ENCODE measurements at places on chromosomes 12 and 14. TPM values are rescaled to one million over a fixed set of nuclear protein-coding genes. Genes with fewer than 3 reads are reported as not detected.

GNB3 gene
- 0.43 TPM for total RNA-seq

AVPR1A gene
- not detected for total RNA-seq

FZD10 gene
- not detected for total RNA-seq

SLC8A3 gene
- total RNA-seq, result not detected

TIMELESS gene
- 22.6 TPM for total RNA-seq

NKX2-1 gene
- total RNA-seq, result not detected

GALNT16 gene
- 3.8 TPM for total RNA-seq

MDGA2 gene
- total RNA-seq, result not detected

NUDT14 gene
- 18.7 TPM for total RNA-seq

GYS2 gene
- total RNA-seq, result not detected

SLC38A4 gene
- total RNA-seq, result 3.0 TPM

SLC5A8 gene
- total RNA-seq, result not detected

EPYC gene
- total RNA-seq, result not detected

ST8SIA1 gene
- 0.20 TPM for total RNA-seq

KRT74 gene
- total RNA-seq, result not detected

ABCD2 gene
- not detected for total RNA-seq

KRT84 gene
- not detected for total RNA-seq

BTG1 gene
- total RNA-seq, result 2.0 TPM

FOXG1 gene
- total RNA-seq, result 0.03 TPM

HOXC9 gene
- total RNA-seq, result 1.9 TPM

DEGS2 gene
- total RNA-seq, result not detected

RNU4-1 gene
- total RNA-seq, result not detected

REC8 gene
- 0.66 TPM for total RNA-seq

DLGAP5 gene
- total RNA-seq, result 27.6 TPM

OR6C4 gene
- total RNA-seq, result not detected

NDRG2 gene
- 17.5 TPM for total RNA-seq

SLC17A8 gene
- total RNA-seq, result not detected

KRT78 gene
- not detected for total RNA-seq

ARHGAP5 gene
- 32.1 TPM for total RNA-seq

NR1H4 gene
- not detected for total RNA-seq

OR6C2 gene
- total RNA-seq, result not detected

TMPRSS12 gene
- total RNA-seq, result not detected
